Hematopoietic multipotent progenitor cell treated with erythropoietin and hydrocortisone succinate and interleukin-3 and kit ligand, for 17 days (in vitro differentiated cells): ENCODE measurements at places on chromosomes 2 and 18.

DNA sequence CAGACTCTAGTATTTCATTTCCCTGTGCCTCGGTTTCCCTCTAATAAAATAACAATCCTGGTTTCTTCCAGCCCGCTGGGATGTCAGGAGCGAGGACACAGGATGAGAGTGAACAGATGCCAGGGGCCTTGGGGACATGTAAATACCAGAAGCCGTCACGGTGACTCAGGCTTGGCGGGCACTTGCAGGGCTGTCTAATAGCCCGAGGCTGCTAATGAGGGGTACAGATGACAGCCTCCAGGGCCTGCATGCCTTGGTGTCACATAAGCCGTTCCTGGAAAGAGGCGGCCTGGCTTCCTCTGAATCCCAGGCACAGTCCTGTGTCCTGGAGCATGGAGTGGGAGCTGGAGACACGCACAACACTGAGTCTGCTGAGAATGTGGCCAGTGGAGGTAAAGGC, 28.2 kb downstream of the HS1BP3 start:
- no peak for DNase-seq

GRCh38 chr18:60024345-60024744, 124.5 kb downstream of the PMAIP1 start:
- no peak for DNase-seq

- no peak for DNase-seq
Measured at GRCh38 chr18:33114749-33115148, 325.8 kb downstream of the CCDC178 start.

DNA sequence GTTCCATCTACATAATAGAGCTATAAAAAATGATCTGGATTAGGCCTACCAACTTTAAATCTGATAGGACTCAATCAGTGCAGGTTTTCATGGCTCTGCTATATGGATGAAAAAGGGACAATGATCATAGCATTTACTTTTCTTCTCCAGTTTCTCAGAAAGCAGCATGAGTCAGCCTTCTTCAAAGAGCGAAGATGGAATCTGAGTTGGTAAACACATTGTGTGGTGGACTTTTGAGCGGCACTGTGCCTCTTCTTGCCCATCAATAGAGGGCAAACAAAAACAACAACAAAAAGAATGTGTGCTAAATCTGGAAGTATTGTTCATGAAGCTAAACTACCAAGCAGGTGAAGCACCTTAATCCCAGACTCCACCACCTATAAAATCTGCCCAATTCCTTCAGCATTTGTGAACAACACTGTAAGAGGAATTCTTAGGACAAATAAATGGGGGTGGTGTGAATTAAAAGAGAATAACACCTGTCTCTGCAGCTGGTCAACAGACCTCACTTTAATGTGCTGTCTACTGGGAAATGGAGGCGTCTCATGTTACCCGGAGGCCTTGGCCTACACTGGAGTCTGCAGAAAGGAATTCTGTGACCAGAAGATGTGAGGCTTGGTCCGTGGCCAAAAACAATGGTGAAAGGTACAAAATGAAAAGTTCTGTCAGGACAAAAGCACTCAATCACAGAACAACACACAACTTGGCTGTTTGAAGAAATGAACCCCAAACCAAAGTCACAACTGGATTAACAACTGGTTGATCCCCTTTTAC, 609.0 kb downstream of the IRS1 start:
- DNase-seq = no peak

GRCh38 chr2:178268435-178268834, 74.1 kb downstream of the OSBPL6 start:
- DNase-seq = no peak

GRCh38 chr18:13628211-13628610, 98.1 kb downstream of the FAM210A start:
- DNase-seq = no peak

- DNase-seq = no peak
Measured at GRCh38 chr2:29025711-29026110, 44.6 kb downstream of the TOGARAM2 start.

DNA sequence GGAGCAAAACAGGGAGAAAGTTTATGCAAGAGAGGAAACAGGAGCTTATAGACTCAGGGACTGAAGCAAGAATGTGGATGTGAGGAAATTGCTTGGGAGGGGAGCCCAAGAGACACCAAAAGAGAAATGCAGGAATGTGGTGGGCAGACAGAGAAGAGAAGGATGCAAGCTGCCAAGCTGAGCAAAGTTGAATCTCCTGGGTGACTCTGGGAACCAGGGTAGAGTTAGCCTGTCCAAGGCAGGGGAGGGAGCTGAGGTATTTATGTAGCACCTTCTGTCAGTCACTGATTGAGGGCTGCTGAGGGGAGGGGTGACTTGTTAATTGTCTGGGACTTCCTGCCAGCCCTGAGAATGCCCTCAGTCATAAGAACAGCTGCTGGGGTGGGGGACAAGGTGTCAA, 464.3 kb downstream of the NBAS start:
- no peak for DNase-seq

DNA sequence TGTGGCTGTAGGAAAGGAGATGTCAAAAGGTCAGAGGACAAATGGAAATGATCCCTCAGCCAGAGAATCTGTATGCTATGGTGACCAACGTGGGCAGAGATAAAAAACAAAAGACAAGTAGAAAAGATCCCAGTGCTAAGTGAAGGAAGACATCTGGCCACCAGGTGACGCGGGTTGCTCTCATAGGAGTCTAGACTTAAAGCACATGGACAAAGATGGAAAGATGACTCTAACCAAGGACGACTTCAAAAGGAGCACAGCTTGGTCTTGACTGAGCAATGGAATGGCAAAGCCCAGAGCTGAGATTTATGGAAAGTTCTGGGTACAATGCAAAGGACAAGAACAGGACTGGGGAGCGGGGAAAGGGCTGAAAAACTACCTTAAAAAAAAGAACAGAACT, 96.8 kb downstream of the CLIP4 start:
- no peak for DNase-seq

DNA sequence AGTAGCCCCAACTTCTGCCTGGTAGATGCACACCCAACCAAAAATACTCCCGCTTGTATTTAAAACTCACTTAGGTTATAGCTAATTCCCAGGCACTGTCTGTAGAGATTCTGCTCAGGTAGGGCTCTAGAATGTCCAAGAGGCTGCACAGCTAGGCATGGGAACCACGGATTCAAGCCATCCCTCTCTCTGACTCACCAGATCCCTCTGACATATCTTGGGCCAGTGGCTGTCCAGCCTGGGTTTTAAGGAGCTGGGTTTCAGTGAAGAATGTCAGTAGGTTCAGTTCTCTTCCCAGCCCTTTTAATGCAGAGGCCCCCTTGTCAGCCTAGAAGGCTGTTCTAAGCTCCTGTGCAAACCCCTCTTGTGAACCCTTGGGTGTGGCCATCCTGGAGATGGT, 15.9 kb upstream of the IL1R1 start:
- DNase-seq = no peak

DNA sequence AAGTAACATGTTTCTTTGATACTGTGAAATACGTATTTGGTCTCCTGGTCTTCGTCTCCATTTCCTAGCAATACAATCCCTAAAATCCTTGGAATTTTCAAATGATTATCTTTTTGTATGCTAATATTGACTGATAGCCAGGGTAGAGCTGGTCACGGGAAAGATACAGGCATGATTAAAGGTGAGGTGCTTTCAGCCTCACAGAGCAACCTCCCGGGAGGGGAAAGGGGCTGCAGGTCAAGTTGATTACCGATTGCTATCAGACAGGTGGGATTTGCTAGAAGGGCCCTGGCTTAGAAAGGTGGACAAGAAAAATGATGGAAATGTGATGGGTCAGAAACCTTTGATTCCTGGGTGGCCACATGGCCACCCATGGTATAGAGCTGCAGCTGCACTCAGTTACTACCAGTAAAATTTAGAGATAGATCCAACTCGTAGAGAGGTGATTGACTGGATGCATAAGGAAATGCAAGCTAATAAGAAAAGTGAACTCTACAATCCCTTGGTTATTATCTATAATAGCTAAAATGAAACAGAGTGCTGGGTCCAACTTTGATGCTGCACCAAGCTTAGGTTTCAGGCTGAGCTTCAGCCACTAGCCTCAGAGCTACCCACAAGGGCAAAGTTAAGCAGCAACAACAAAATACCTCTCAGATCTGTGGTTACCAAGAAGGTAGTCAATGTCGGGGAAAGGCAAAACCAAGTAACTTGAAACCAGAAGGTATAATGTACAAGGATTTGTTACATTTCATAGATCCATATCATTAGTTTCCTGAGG, 15.3 kb downstream of the YPEL5 start:
- DNase-seq = no peak

GRCh38 chr2:72134408-72134996, 13.2 kb downstream of the CYP26B1 start:
- DNase-seq = no peak

DNA sequence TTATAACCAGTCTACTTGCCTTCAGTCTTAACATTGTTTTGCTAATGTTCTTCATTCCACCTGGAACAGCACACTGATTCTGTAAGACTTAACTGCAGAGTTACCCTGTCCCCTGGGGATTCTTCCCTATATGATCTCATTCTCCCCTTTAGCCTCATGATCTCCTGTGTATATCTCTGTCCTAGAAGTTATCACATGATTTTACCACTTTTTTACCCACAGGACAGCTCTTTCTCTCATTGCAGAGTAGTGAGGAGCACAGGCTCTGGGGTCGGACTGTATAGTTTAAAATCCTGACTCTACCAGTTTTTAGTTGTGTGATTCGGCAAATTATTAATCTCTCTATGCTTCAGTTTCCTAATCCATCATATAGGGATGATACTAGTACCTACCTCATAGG, 14.2 kb upstream of the EXOC6B start:
- DNase-seq = no peak
